ENCODE measurements at places on chromosomes 13 and 19.

DNA sequence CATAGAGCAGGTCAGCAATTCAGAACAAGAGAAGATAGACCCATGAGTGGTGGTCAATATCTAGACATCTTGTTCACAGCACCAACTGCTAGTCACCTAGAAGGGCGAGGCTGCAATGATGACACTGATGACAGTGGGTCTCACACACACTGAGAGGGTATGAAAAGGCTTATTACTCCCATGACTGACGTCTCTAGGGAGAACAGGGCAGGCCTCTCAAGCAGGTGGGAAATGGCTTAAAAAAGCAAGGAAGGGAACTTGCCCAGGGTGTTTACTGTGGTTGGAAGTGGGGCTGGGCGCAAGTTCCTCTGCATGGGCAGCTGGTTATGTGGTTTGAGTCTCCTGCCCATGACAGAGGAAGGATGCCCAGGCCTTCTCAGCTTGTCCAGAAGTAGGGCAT lies 33.8 kb downstream of the ZNF44 start:
- no peak for DNase-seq

GRCh38 chr13:73913751-73914518 lies 220.3 kb downstream of the KLF12 start:
- DNase-seq, result no peak

GRCh38 chr19:57465680-57466381 lies 8.9 kb upstream of the VN1R1 start:
- no peak for DNase-seq

- no peak for DNase-seq
Measured at GRCh38 chr13:109154966-109155761, 525.8 kb downstream of the MYO16 start.

GRCh38 chr19:17576758-17577456 lies 21.5 kb downstream of the COLGALT1 start:
- DNase-seq, result no peak

DNA sequence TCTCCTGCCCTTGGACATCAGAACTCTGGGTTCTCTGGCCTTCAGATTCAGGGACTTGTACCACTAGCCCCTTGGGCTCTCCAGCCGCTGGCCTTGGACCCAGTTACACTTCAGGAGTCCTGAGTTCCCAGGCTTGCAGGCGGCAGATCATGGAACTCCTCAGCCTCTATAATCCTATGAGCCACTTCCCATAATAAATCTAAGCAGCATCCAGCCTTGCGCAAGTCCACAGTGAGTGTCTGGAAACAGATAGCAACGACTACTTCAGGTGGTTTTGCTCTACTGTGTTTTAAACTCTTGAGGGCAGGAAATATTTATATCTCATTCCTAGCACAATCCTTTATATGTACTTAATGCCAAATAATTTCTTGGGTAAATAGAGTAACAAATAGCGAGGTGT lies 92.3 kb downstream of the COL4A1 start:
- DNase-seq, result no peak

GRCh38 chr13:107252428-107252827 lies 684.5 kb upstream of the ARGLU1 start:
- DNase-seq, result no peak

DNA sequence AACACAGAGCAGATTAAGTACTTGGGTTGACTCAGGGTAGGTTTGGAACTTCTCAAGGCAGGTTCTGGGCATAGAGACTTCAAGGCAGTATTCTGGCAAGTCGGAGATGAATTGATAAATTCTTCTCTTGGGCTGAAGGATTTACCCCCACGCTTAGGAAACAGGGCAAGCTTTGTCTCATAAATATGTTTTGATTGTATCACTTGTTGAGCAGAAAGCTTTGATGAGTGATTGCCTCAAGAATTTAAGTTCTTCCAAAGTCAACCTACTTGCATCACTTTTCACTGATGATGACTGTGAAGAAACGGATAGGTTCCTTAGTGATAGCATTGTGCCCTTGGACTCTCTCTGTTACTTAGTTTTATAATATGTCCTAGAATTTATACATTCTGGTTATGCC lies 258.6 kb upstream of the DACH1 start:
- DNase-seq, result no peak

- no peak for DNase-seq
Measured at GRCh38 chr13:27018344-27018861, 153.2 kb downstream of the USP12 start.

DNA sequence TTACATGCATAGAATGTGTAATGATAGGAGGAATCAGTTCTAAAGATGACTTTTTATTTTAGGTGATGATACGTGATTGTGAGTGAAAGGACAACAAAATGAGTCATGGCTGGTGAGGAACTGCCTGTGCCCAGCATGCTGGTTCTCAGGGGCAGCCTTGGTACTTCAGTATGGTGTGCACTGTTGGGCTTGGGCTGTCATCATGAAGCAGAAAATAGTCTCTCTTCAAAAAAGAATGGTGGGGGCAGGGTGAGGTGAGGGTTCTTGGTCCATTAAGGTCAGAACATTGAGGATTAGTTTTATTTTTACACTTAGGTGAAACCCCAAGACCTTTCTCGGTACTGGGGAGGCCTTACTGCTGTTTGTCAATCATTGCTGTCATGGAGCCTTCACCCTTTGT lies 309.5 kb downstream of the MTUS2 start:
- no peak for DNase-seq

DNA sequence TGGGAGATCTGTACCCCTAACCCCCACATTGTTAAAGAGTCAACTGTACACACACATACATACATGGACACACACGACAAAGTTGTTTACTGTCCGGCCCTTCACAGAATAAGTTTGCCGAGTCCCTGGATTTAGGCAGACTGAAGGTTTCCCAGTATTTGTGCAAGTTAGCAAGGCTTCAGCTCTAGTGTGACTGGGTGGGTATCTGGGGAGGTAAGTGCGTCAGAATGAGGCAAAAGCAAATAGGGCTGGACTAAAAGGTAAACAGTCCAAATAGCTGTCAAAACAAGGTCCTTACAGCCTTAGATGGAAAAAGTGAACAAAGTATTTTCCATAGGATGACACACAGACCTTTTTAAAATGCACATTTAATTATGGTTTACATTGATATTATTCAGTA lies 228.4 kb upstream of the UFM1 start:
- DNase-seq, result no peak

DNA sequence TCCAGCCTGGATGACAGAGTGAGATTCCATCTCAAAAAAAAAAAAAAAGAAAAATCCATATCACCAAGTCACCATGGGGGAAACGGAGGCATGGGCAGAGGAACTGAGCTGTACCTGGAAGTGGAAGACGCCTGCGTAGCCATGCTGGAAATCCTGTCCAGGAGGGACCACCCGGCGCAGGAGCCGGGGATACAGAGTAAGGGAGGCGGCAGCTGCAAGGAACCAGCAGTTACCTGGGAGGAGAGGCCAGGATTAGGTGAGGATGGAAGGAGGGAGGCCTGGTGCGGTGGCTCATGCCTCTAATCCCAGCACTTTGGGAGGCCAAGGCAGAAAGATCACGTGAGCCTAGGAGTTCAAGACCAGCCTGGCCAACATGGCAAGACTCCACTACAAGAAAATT lies 2.0 kb downstream of the CAPN12 start:
- no peak for DNase-seq

DNA sequence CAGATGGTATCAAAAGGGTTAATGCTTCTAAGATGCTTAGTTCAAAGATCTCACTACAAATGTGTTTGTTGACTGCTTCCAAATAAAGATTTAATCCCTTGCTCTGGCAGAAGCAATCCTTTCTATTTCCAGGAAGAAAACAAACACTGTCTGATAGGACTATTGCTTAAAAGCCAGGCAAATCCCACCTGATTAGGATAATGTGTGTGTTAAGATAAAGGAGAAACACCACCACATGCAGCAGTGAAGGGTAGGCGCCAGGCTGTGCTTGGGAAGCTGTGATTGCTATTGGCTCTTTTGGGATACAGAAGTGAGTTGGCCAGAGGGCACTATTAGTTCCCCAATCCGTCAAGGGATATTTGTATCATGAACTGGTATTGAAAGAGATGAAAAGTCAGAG lies 62.8 kb upstream of the LRCH1 start:
- DNase-seq, result no peak

- no peak for DNase-seq
Measured at GRCh38 chr13:59510386-59510785, 653.3 kb downstream of the DIAPH3 start.

GRCh38 chr13:106786006-106786563 lies 218.1 kb upstream of the ARGLU1 start:
- DNase-seq, result no peak

GRCh38 chr19:45097776-45098520 lies 5.0 kb downstream of the PPP1R37 start:
- no peak for DNase-seq

GRCh38 chr13:23450340-23451046 lies 17.0 kb upstream of the SACS start:
- DNase-seq, result no peak

GRCh38 chr13:38641164-38641948 lies 45.5 kb upstream of the FREM2 start:
- no peak for DNase-seq

DNA sequence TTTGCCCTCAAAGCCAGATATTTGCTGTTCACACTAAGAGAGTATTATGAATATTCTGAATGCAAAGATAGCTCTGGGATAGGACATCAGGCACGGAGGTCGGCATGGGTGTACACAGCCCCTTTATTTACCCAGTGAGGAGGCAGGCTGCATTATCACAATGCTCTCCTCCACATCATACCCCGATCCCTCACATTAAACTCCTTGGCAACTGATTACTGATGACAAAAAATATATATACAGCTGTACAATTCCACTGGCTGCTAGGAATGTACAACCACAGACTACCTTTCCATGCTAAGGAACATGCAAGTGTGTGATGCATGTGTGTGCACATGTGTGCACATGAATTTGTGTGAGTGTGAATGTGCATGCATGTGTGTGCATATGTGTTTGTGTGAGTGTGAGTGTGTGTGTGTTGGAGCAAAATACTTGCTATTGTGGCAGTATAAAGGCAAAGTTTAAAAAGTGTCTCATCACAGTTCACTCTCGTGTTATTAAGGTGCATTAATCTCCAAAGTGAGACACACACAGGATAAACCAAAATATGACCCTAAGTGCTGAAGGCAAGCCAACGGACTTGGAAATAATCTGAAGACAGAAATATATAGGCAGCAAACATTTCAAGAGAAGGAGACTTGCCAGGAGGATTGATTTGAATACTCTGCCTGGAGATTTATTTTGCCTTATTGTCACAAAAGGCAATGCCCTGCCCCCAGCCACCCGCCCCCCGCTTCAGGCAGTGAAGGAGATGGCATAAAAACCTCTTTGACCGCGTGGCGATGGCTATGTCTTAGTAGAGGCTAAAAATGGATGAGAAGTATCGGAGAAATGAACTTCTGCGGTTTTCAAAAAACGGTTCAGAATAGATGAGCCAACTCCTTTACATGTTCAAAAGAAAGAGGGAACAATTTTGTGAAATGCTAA lies 274.8 kb downstream of the TSHZ3 start:
- DNase-seq, result no peak

GRCh38 chr13:45603338-45603737 lies 12.2 kb downstream of the ERICH6B start:
- no peak for DNase-seq

DNA sequence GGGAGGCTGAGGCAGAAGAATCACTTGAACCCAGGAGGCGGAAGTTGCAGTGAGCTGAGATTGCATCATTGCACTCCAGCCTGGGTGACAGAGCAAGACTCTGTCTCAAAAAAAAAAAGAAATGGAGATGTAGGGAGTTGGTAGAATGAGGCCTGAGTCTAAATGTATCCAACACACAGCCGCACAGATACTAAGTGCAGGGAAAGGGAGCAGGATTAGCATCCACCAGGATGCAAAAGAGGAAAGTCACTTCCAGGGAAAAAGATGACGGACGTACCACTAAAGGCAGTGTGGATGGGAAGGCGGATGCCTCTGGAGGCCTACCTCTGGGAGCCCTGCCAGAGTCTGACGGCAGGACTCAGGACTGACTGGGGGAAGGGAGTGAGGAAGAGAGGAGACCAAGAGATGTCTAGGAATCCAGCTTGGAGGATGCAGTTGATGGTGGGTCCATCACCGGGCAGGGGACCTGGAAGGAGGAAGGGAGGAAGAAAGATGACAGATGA lies 6.8 kb downstream of the FAM98C start:
- DNase-seq, result no peak

DNA sequence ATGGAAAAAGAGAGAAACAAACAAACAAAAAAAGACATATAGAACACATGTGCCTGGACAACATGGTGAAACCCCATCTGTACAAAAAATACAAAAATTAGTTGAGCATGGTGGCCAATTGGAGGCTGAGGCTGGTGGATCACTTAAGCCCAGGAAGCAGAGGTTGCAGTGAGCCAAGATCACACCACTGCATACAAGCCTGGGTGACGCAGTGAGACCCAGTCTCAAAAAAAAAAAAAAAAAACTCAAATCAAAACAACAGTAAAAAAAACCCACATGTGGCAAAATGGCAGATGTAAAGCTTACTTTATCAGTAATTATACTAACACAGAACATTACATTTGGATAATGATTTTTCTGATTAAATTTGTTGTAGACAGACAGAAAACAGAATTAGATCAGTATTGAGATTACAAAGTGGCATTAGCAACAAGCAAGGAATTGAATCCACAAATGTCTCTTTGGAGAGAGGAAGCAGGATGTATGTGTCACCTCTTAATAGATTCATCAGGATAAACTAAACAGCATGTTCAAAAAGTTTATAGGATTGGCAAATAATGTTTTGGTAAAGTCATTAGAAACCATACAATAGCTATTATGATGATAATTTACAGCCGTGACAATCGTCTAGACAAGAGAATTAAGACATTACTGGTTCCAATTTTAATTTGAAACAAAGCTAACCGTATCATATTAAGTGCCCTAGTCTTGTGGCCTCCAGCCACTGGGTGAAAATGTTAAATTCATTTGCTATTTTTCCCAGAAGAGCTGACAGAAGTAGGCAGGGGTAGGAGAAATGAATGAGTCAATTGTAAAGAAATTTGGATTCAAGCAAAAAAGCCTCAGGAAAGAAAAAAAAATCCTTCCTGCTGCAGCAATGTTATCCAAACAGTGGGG lies 206.0 kb downstream of the FGF14 start:
- DNase-seq, result no peak

- DNase-seq, result no peak
Measured at GRCh38 chr13:43787518-43787891, 733 bp upstream of the ENOX1 start.

- no peak for DNase-seq
Measured at GRCh38 chr19:13788991-13789390, 6.3 kb upstream of the ZSWIM4 start.

GRCh38 chr13:57815600-57815999 lies 184.1 kb downstream of the PCDH17 start:
- no peak for DNase-seq

All from activated gamma-delta T cell treated with anti-CD3 and anti-CD28 coated beads, Interleukin-2, amount 50 U/mL, for 16 hours (primary cell).